ENCODE measurements at places on chromosomes 7 and 10.

DNA sequence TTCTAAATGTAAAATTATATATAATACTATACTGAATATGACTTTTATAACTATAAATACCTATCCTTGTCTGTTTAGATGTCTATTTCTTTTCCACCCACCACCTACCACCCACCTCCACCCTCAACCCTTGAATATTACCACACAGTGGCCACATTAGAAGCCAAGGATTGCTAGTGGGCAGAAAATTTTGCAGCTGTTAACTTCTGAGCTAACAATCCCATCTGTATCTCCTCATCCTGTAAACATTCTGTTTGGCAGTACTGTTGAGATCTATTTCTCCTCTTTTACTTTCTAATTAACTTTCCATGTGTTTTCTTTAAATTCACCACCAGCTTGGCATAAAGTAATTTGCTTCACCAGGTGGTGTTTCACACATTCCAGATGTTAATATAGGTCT lies 281.1 kb upstream of the BMPER start:
- no peak for DNase-seq

- no peak for DNase-seq
These were observed 68.4 kb downstream of the ZRANB1 start for GRCh38 chr10:125010362-125010761.

GRCh38 chr10:112481602-112482001 lies 34.6 kb downstream of the VTI1A start:
- DNase-seq = no peak

DNA sequence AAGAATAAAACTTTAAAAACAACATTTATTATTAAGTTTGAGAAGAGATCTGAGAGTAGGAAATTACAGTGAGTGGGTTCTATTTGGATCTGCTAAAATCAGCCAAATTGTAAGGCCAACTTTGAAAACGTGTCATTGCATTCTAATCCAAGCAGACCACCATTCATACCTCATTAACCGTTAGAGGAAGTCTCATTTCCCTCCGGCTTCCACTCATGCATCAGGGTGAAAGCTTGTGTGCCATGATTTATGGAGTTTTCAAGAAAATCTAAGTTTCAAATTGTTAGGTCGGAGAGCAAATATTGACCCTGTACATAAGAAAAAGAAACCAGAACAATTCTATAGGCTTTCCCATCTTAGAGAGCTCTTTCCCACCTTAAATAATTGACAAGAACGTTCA lies 166.6 kb upstream of the NRG3 start:
- DNase-seq = no peak

DNA sequence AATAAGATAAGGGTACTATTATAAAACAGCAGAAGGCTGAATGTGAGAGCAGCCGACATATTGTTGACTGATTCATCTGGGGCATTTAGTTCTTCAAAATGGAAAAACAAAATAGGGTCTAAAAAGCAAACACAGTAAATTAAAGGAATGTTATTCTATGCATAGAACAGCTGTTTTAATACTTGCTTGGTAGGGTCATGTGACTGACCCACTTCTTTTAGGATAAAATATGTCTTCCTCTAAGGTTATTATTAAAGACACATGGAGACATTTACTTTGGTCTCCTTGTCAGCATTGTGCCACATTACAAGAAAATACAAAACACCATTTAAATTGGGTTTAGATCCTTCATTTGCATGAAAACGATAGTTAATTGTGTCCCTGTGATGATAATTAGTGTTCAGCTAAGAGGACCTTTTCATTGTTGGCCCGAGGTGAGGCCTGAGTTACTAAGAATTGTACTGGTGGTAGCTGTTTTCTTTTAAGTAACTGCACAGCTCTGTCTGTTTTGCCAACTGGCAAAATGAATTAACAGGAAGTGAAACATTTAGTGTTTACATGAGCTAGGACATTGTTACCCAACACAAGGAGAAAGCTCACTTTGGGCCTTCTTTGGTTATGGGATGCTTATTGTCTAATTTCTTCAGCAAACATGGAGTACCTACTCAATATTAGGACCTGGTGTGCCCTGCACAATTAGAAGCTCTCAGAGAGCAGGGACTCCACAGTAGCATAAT lies 764.4 kb downstream of the LRMDA start:
- no peak for DNase-seq

DNA sequence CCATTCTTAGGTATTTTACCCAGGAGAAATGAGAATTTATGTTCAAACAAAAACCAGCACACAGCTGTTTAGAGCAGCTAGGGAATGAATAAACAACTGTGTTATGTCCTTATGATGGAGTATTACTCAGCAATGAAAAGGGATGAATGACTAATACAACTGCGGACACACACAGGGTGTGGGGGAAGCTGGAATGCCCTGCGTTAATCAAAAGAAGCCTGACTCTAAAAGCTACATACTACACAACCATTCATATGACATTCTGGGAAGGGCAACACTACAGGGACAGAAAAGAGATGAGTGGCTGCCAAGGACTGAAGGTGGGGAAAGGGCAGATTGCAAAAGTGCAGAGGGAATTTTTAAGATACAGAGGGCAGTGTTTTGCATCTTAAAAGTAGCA lies 64.0 kb downstream of the DLG5 start:
- no peak for DNase-seq

DNA sequence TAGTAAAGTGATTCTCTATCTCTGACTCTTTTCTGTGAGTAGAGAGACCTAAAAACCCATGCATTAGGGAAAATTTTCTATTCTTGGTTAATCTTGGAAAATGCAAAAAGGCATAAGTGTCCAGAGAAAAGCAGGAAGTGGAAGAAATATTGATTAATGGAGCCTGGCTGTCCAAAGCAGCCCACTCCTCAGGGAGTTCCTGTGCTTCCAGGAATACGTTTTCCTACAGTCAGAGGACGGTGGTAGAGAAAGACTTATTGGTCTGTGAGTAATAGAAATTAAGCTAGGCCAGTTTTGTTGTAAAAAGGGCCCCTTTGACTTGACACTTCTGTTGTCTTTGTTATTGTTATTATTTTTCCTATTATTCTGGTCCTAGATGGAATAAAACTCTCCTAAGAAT lies 157.8 kb downstream of the NRP1 start:
- no peak for DNase-seq

DNA sequence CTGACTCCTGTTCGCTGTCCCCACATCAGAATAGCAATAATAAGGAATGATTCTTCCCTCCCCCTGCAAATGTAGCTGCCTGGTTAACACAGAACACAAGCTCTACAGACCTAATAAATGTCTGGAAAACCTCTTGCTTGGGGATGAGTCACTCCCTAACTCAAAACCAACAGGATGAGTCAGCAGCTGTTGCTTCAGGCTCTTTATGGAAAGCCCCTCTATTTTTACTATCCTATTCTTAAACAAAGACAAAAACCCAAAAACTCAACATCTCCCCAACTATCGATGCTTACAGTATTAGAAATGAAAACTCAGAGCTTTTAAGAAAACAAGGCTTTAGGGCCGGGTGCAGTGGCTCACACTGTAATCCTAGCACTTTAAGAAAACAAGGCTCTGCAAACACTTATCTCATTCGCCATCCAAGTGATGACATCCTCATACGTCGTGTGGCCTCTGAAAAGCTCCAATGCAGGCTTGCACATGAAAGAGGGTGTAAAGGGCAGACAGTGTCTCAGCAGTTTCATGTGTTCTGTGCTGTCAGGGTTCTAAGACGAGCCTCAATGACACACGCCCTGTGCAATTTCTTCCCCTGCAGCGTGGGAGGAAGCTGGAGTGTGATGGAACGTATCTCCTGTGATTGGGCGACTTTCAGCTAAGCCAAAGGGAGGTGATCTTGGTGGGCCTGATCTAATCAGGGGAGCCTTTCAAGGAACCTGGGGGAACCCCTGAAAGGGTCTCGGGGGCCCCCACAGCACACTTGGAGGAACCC lies 70.1 kb downstream of the AMZ1 start:
- peak; percentile 71 for DNase-seq

DNA sequence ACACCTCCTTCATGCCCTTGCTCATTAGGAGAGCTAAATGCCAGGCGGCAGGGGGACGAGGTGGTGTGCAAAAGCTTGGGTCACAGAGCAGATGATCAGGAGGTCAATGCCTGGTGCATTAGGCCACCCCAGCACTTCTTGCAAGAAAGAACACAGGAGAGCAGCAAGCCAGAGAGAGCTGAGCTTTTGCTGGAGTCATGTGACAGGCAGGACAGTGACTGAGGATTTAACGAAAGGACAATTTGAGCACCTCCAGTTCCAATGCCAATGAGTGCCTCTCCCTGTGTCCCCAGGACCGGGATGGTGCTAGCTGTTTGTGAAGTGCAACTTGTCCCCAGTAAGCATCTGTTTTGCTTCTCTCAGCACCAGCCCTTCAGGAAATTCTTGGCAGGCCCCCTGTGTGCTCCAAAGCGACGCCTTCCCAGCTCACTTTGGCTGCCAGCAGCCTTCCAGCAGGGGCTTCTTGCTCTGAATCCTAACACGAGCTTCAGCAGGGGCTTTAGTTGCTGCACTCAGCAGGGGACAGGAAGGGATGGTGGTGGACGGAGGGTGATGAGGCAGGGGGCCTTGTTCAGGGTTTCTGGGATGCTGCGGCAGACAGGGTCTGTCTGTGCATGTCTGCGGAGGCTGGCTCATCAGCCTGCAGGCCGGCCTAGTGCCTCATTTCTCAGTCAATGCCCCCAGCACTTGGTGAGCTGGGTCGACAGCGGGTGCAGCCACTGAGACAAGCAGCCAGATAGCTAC lies 368.1 kb downstream of the RPS24 start:
- no peak for DNase-seq

GRCh38 chr7:151628846-151629604 lies 109.3 kb upstream of the RHEB start:
- DNase-seq = no peak

GRCh38 chr10:106401161-106401560 lies 763.3 kb downstream of the SORCS1 start:
- no peak for DNase-seq

DNA sequence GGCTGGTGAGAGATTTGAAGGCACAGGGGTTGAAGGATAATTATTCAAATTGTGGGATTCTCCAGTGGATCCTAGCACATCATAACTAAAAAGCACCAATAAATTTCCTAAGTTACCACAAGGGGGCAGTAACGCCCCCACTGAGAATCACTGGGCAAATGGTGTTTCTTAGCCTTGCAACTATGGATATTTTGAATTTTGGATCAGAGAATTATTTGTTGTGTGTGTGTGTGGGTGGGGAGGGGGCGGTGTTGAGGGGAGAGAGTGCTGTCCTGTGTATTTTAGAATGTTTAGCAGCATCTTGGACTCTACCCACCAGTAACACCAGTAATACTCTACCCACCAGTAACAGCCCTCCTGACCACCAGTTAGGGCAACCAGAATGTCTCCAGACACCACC lies 63.3 kb upstream of the PRKG1 start:
- DNase-seq = peak; percentile 36

- no peak for DNase-seq
These were observed 96.5 kb upstream of the CREB5 start for GRCh38 chr7:28315565-28316410.

GRCh38 chr7:24017519-24017918 lies 266.5 kb upstream of the NPY start:
- DNase-seq = no peak

DNA sequence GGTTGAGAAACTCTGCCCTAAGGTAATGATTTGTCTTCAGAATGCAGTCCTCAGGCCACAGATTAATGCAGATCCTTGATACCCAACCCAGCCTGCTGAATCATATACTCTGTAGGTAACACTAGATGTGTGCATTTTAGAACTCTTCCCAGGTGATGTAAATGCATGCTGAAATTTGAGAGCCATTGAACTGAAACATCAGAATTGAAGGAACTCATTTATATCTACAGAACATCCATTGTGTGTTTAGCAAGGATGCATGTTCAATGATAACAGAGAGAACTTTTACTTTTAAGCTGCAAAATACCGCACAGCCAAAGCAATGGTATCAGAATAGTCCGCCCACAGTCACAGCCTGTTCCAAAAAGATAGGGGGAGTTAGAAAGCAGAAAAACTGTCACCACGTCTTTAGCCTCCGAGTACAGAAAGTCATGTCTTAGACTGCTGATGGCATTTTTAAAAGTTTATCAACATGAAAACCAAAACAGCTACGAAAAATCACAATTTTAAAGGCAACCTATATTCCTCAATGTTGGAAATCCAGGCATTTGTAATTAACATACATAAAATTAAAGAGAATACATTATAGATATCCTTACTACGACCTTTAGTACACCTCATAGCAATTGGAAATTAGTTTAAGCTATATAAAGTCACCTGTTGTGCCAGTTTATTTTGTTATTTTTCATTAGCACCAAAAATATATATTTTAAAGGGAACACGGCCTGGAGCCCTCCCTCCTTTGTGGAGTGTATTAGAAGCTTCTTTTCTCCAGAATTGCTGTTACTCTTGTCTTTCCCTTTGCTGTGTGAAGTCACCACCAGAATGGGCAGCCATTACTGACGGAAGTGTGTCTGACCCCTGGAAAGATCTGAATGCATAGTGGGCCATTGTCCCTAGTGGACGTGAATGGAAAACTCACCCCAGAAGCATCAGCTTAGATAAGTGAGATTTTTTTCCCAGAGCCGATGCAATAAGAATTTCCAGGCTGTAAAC lies 65.8 kb upstream of the PRKAR2B start:
- DNase-seq = no peak

DNA sequence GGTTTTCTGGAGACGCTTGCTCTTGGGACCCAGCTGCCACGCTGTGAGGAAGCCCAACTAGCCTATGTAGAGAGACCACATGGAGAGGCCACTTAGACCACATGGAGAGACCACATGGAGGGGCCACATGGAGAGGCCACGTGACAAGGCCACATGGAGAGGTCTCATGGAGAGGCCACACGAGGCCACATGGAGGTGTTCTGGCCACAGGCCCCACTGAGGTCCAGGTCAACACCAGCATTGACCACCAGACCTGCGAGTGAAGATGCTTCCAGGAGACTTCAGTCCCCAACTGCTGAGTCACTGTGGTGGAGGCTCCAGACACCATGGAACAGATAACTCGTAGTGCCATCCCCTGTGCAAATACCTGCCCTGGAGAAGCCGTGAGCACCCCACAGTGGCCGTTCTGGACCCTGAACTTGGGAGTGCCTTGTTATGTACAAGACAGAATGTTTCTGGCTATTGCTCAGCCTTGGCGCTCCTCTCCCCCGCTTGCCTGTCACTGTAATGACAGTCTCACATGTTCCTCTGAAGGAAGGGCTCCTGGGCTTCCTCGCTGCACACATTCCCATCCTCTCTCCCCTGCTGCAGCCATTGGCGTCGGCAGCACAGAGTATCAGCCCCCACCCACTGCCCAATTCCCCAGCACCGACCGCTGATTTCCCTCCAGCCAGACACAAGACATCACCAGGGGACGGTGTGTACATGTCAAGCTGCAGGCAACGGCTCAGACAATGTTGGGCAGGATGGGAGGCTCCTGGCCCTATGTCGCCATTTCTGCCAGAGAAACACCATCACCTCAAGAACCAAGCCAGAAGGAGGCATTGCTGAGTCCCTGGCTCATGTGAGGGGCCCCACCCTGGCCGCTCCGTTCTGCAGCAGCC lies 49.0 kb upstream of the TNRC18 start:
- no peak for DNase-seq

GRCh38 chr10:5933909-5934546 lies 43.3 kb downstream of the IL15RA start:
- no peak for DNase-seq

- DNase-seq = peak; percentile 5
These were observed 42.0 kb downstream of the LYZL2 start for GRCh38 chr10:30587522-30588031.

DNA sequence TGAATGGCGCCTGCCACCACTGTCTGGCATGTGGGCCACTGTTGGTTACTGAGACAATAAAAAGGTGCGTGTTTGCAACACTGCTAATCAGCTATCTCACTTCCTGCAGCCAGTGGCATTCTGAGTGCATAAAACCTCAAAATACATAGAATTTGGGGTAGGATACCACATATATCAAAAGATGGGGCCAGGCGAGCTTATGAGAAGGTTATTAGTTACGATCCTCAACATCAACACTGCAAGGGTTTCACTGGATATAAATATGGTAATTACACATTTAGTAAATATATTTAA lies 200.2 kb downstream of the WDR37 start:
- no peak for DNase-seq

Data from CD4-positive, alpha-beta T cell treated with Interleukin-4 for 4 hours (primary cell).